ENCODE measurements at places on chromosomes 12 and 14.

DNA sequence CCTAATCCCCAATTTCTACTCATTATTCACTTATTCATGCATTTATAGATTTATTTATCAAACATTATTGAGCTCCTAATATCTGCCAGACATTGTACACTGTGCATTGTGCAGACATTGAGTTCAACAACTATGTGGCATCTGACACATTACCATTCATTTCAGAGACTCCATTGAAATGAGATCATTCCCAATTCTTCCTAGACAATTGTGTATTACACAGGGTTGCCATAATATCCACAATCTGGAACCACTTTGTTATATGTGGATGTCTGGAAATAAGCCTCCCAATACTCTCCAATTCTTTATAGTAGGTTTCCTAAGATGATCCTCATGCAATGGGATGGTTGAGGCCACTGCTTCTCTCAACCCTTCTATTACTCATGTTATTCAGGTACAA is 165.0 kb downstream of the OTOGL start:
- no peak for DNase-seq

GRCh38 chr14:104856869-104857860 is 7.9 kb upstream of the CEP170B start:
- no peak for DNase-seq

DNA sequence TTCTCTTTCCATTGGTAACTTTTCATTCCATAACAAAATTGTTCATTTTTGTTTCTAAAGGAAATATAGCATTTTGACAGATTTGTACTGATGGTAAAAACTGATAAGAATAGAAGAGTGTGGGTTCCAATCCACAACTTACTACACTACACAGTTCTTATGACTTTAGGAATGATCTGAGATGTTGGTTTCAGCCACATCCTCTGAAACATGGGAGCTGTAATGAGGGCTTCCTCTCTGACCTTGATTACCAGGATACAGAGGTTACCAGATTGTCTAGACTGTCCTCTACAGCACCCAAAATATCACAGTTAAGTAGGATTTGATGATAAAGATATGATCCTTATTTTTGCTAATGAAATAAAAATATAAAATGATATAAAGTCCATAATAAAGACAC is 1184.6 kb downstream of the FLRT2 start:
- DNase-seq = no peak

- DNase-seq = no peak
Observed at GRCh38 chr12:28237423-28237822, 47.2 kb downstream of the CCDC91 start.

GRCh38 chr12:120264086-120264903 is 1.2 kb downstream of the PXN start:
- DNase-seq = no peak

GRCh38 chr12:25959071-25959961 is 834 bp downstream of the RASSF8 start:
- peak; percentile 10 for DNase-seq

- DNase-seq = no peak
Observed at GRCh38 chr12:9256341-9256740, 48.1 kb upstream of the PZP start.

DNA sequence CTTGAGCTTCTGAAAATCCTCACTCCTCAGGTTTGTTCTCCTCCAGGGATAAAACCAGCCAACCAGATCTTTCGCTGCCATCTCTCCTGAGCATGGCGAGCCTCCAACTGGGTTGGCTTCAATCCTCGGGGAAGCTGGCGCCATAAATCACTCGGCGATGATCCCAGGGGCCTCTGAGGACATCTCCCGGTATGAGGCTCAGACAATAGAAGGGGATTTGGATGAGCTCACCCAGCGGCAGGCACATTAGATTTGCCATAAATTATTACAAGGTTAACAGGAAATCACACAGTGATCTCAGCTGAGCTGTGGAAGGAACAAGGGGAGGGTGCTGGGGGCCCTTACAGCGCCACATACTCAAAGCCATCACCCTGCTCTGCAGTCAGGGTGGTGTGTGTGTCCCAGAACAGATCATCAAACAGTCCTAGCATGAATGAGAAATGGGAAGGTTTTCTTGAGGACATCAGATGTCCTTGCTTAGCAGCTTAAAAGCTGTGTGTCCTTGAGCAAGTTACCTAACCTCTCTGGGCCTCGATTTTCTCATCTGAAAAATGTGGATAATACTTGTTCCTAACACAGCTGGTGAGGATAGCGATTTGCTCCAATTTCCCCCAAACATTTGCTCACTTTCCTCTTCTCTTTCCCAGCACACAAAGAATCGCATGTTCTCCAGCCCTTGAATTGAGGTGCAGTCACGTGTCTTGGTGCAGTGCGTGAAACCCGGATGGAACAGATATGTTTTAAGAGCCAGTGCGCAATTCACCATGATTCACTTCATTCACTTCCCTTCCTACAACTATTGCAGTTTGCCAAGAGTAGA is 142.8 kb downstream of the SCARB1 start:
- DNase-seq = peak; percentile 85

DNA sequence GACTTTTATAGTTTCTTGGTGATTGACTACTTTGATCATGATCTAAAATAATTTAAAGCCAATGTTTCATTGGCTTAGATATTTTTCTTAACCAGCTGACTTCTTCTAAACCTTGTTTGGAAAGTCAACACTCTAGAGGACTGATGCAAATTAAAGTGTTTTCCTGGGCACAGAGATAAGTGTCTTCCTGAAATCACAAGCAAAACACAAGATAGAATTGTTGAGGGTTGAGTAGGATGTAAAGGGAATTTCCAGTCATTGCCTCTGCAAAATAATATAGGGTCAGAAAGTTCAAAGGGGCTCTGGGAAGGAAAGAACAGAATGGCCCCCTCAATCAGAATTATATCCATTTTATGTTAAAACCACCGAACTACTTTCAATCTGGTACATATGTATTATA is 156.3 kb upstream of the LRIG3 start:
- no peak for DNase-seq

- no peak for DNase-seq
Observed at GRCh38 chr12:106498056-106498455, 84.7 kb upstream of the RFX4 start.

DNA sequence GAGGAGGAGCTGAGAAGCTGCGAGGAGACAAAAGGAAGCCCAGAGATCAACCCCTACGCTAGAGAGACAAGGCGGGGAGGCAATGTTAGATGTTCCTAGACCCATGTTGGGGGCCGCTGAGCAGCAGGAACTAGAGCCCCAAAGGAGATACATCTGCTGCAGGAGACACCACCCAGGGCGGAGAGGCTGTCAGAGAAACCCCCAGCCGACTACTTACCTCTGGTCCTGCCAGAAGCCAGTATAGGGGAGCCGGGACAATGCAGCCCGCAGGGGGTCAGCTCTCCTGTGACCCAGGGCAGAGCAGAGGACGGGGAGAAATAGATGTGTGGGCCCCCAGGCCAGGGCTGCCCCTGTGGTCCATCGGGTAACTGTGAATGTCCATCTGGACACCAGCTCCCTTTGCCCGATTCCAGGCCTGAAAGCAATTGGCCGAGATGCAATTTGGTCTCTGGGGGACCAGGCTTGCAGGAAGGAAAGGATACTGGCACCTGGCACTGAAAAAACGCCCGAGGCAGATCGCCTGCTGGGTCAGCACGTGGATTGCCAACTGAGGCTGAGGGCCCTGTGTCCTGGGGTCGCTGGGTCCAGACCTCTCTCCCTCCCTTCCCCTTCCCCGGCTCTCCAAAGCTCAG is 34.9 kb downstream of the SYNE3 start:
- DNase-seq = no peak

DNA sequence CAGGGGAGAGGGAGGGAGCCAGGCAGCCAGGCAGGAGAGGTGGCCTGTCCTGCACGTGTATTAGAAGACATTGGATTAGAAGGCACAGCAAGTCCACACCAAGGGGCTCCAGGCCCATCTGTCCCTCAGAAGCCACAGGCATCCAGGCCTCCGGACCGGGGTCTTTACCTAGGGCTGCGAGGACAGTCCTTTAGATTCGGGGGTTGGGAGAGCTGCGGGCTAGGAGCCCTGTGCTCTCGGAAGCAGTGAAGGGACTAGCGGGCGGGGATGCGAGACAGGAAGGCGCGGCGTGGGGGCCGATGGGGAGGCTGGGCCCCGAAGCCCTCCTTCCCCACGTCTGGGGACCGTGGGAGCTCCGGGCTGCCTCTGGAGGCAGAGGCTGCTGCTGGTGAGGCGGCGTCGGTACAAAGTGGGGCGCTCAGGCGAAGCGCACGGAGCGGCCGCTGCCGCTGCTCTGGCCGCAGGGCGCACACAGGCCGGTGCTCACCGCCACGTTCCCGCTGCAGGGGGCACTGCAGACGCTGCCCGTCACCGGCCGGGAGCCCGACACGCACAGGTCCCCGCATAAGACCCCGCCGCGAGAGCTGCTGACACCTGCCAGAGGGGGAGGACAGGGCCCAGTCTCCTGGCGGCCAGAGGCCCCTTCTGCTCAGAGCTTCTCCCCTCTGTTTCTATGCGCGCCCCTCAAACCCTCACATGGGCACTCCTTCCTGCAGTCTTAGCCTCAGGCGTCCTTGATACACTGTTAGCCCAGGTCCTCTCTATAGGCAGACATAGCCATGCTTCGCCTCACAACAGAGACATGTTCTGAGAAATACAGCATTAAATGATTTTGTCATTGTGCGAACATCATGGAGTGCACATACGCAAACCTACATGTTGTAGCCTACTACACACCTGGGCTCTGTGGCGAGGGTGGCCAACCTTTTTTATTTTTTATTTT is 17.3 kb downstream of the KRT7 start:
- DNase-seq = no peak

GRCh38 chr12:992647-993046 is 1.6 kb downstream of the ERC1 start:
- no peak for DNase-seq

DNA sequence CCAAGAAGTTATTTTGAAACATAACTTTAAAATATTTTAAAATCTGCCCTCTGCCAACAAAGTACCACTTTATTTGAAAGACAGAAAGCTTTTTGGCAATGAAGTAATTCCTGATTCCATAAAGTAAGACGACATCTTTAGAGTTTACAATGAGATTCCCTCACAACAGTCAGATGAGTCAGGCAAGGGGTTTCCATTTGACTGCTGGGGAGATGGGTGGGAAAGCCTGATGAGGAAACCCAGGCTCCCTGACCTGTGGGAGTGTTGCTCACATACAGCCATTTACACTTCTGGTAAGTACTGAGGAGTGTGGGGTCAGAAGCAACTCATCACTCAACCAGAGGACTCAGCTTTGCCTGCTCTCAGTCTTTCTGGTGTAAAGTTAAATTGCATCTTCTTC is 10.2 kb downstream of the KITLG start:
- DNase-seq = no peak

DNA sequence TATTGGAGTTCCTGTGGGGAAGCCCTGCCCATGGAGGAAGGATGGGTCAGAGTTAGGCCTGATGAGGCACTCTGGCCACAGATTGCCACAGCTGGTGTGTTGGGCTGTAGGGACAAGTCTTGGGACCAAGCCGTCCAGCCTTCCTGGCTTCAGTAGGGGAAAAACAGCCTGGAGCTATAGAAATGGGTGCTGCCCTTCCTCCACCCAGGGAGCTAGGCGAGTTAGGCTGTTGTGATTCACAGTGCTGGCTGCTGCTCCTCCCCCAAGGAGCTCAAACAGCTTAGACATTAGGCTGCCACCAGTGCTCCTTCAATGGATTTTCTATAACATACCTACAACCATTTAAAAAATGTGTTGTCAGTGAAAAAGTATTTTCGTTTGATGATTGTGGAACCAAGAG is 274.3 kb downstream of the RPL10L start:
- DNase-seq = no peak

DNA sequence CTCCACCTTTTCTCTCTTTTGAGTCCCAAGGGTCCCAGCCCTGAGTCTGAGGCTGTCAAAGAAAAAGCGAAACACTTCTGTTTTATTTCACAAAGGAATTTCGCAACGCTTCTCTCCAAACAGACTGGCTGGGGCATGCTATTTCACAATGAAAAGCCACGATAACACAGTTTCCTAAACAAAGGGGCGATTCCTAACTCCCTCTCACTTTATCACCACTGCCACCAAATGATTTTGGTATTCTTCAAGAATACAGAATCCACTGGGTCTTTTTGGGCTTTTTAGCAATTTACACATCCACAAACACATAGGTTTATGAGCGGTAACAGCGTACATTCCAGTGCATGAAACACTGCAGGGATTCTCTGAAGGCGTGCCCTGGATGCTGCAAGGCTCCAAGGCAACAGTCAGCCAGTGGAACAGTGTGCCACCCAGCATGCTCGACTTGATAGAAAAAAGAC is 161.2 kb downstream of the DAD1 start:
- DNase-seq = peak; percentile 81

DNA sequence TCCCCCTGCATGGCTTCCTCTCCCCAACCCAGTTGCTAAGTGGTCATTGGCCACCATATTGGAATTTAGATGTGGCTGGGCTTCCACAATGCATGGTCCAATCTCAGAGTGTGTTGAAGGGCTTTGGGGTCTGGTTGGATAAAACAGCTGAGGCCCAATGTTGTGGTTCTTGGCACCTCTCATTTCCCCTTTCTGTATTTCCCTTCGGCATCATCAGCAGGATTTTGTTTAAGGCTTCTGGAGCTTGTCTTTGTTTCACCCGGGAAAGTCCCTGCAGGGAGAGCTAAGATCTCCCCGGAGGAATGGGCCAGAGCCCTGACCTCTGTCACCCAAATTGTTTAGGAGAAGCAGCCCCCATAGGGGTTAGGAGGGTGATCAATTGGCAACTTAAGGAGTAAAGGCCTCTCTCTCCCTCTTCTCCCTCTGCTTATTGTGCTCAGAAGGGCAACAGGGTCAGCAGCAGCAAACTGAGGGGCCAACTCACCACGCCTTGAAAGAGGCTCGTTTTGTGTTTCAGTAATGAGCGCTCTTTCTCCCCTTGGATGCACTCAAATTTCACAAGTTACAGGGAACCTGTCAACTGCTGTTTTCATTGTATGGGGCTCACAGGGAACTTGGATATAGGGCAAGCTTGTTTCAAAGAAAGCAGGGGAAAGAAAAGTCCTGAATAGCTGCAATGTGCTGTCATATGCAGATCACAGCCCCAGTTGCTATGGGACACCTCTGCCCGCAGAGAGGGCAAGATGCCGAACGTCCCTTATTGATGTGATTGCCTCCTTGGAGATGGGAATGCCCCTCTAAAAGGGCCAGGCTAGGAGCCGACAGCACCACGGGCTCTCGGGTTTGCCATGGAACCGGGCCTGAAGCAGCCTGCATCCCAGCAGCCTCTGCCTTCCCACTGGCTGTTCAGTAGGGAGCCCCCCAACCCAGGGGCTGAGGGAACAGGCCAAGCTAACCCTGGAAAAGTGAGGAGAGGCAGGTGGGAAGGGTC is 223.7 kb downstream of the ZFP36L1 start:
- DNase-seq = no peak

DNA sequence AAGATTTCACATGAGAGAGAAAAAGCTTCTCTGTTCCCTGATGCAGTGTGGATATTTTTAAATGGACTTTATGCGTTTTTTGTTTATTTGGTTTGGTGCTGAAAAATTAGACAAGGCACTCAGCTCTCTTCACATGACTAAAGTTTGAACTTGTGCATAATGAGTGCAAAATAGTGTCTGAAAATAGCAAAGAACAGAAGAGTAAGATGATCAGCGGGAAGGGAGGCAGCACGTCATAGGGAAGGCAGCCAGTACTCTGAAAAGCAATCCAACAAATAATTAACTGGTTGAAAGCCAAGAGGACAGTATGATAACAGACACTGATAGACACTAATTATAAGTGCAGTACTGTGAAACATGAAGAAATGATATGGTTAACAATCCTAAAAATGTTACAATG is 46.6 kb upstream of the CDKN3 start:
- no peak for DNase-seq

Data from inflammatory macrophage (primary cell).